ENCODE measurements at places on chromosomes 5 and 9. TPM values are rescaled to one million over a fixed set of nuclear protein-coding genes. Genes with fewer than 3 reads are reported as not detected.

TUSC1 gene
- 14.1 TPM for total RNA-seq

ALDOB gene
- total RNA-seq: 0.43 TPM

CCDC171 gene
- 1.6 TPM for total RNA-seq

SV2C gene
- total RNA-seq: 0.22 TPM

GNPDA1 gene
- 25.2 TPM for total RNA-seq

GRCh38 chr5:131389096-131389868, 125.4 kb downstream of the CDC42SE2 start:
- DNase-seq: no peak

DNA sequence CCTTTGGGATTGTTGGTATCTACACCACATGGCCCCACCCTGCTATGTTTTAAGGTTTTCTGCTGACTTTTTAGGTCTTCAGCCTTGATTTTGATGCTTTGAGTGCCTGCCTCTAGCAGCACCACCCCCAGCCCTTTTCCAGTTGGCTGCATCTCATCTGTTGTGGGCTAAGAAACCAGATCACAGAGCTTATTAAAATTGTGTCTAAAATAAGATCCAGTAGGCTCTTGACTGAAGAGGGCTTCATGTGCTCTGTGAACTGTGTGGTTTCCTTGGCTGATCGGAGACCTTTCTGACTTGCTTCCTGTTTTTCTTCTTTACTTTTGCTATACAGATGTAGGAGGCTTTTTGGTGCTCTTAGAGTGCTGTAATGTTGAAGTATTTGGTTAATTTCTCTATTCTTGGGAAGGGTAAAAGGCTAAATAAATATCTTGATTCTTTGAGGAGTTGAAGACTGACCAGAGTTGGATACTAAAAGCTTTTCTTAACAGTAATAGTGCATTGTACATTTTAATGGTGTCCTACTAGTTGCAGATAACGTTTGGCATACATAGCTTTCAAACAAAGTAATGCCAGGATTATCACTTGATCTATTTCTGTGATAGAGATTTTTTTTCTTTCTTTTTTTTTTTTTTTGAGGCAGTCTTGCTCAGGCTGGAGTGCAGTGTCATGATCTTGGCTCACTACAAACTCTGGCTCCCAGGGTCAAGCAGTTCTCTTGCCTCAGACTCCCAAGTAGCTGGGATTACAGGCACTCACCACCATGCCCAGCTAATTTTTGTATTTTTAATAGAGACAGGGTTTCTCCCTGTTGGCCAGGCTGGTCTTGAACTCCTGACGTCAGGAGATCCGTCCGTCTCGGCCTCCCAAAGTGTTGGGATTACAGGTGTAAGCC, 4.5 kb downstream of the UBE2D2 start:
- DNase-seq: no peak

DNA sequence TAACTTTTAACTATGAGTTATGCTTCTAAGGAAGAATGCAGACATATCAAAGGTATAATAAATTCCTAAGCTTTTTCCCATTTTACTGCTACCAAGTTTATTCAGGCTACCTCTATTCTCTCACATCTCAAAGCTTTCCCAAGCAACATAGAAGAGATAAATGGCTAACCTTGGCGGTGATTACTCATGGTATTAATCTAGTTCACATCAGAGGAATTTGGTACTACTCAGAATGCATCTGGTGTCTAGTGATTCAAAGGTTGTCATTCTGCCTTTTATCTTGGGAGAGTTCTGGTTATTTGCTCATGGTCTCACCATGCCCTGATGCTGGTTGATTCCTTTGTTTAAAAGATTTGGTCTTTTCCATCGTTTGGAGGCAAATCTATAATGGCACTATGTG, 182.7 kb downstream of the TAF11L14 start:
- DNase-seq: no peak

- DNase-seq: no peak
Observed at GRCh38 chr5:178854284-178854683, 5.5 kb upstream of the ZNF354B start.

- DNase-seq: no peak
Observed at GRCh38 chr5:139131921-139132432, 66.2 kb downstream of the SIL1 start.

All from Right ventricle myocardium inferior (tissue), 1 donor.